ENCODE measurements at places on chromosomes 16 and 17.

- no peak for DNase-seq
Measured at GRCh38 chr17:59357929-59358328, 26.5 kb downstream of the YPEL2 start.

DNA sequence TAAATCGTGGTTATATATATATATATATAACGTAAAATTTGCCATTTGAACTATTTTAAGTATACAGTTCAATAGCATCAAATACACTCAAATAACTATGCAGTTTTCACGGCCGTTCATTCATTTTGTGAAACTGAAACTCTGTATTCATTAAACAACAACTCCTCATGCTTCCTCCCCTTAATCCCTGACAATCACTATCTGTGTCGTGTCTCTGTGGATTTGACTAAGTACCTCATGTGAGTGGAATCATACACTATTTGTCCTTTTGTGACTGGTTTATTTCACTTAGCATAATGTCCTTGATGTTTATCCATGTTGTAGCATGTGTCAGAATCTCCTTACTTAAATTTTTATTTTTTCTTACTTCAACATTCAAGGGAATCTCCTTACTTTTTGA is 2.8 kb downstream of the CCL23 start:
- DNase-seq, result no peak

DNA sequence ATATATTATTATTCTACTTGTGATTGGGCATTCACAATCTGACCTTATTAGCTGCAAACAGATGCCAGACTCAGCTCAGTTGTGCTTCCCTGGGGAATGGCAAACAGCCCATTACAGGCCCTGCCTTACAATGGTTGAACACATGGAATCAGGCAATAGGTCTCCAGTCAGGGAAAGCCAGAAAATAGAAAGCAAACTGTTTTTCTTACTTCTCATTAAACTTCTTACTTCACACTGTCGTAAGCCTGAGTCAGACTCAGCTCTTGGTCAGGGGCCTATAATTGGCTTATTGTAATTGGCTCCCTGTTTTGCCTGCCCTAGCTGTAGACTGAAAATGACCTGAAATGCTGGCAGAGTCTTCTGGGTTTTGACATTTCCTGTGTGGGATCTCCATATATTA is 77.0 kb upstream of the CA10 start:
- DNase-seq, result no peak

DNA sequence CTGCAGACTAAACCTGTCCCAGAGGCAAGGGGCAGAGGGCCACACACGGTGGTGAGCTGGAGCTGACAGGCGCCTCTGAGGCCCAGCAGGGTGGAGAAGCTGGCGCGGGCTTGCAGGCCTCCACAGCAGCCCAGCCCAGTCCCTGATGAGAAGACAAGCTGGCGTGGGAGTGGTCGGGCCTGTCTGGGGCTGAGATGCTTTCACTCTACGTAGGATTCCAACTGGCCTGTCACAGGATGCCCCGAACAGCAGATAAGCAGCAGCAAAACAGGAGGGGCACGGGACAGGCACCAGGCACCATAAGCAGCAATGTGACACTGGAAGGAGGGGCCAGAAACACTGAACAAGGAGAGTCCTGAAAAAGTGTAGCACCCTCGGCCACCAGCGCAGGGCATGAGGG is 40.1 kb downstream of the PEMT start:
- no peak for DNase-seq

DNA sequence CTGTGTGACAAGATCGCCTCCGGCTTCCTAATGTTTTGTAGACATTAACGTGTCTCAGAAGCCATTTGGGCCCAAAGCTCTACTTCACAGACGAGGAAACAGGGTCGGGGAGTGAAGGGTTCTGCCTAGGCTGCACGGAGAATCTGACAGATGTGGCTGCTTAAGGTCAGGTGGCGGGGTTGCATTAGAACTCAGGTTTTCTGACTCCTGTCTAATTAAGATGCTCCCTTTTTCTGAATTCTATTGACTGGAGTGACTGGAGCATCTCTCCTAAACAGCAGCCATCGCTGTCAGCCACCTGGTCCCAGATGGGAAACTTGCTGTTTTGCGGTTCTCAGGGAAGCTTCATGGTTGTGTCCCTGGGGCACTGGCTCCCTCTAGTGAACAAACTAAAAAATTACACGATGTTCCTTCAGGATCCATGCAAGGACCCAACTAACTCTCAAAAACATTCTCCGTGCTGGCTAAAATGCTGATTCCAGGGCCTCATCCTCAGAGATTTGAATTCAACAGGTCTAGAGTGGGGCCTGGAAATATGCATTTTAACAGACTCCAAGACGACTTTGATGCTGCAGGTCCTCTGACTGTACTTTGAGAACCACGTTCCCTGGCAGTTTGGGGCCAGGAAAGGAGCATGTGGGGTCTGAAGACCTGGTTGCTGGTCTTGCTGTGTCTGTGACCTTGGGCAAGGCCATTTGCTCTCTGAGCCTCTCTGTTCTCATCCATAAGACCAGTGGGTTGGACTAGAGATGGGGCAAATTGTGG is 117.4 kb downstream of the IRF8 start:
- DNase-seq, result peak; percentile 67

GRCh38 chr17:74776044-74776962 is at the start of gene NAT9:
NAT9 (minus strand) TSS chr17:74776345; CDS start chr17:74775698, 647 bp downstream.
- peak; percentile 100 for DNase-seq

GRCh38 chr16:51624080-51624775 is 473.2 kb upstream of the SALL1 start:
- DNase-seq, result no peak

- DNase-seq, result no peak
Measured at GRCh38 chr17:81429821-81430551, 34.7 kb downstream of the BAHCC1 start.

DNA sequence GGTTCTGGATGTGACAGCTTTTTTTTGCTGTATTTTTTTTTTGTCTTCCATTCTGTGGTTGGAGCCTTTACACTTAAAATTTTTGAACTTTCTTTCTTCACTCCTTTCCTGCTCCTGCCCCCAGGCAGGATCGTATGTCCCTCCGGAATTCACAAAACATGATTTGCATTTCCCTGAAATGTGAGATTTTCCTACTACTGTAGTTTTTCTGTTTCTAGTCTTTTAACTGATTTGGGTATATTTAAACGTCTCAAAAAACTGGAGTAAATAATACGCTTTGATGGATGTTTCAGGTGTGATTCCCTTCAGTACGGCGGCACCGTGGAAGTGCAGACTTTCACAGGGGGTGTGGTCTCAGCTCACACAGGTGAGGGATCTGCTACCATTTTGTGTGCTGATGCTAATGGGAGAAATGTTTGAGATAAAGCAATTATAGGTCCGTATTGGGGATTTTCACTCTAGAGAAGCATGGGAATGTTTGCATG is 686 bp downstream of the SRCAP start:
- no peak for DNase-seq

DNA sequence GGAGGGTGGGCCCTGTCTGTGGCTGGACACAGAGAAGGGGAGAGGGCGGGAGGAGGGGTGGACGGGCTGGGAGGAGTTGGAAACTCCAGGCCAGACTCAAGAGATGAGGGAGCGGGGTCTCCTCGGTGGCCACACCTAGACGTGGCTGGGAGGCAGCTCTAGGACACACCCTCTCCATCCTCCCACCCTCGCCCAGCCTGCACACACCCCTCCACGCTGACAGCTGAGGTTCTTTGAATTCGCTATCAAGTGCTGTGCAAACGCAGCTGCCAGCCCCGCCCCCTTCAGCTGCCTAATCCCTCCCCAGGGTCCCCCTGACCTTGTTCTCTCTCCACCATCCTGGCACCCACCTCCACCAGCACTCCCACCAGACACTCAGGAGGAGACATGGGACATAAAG is 48.7 kb downstream of the DNAH17 start:
- no peak for DNase-seq

GRCh38 chr17:1227917-1228780 is 42.1 kb upstream of the BHLHA9 start:
- DNase-seq, result no peak
